ENCODE measurements at places on chromosomes 7 and 10.

GRCh38 chr7:108794466-108794865 is 224.8 kb downstream of the DNAJB9 start:
- no peak for DNase-seq

DNA sequence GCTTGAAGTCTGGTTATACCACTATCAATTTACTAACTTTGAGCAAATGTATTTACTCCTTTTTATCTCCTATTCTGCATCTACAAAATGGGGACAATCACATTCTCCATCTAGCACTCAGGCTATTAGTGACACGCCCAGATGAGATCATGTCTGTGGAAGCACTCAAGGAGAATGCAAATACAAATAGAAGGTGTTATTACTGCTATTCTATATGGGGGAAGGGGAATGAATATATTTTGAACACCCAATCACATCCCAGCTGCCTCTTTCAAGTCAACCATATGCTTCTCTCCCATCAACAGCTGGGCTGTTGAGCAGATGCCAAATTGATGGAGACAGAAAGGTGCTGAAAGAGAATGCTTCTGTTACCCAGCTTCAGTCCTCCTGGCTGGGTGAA is 23.5 kb downstream of the SGMS1 start:
- no peak for DNase-seq

GRCh38 chr10:33794460-33794859 is 460.0 kb upstream of the NRP1 start:
- no peak for DNase-seq

GRCh38 chr10:34236931-34237330 is 578.2 kb downstream of the PARD3 start:
- no peak for DNase-seq

DNA sequence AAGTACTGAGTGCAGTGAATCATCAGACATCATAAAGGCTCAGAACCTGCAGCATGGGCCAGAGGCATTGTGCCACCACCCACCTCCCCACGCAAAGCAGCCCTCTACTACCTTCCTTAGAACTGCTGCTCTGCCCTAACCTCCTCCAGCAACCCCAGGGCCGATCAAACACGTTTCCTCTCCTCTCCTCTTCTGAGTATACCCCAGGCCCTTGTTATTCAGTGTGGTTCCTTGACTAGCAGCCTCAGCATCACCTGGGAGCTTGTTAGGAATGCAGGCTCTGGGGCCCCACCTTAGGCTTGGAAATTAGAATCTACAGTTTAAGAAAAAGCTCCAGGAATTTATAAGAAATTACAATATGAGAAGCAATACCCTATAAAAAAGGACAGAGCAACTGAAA is 33.2 kb downstream of the DYDC1 start:
- DNase-seq: no peak

DNA sequence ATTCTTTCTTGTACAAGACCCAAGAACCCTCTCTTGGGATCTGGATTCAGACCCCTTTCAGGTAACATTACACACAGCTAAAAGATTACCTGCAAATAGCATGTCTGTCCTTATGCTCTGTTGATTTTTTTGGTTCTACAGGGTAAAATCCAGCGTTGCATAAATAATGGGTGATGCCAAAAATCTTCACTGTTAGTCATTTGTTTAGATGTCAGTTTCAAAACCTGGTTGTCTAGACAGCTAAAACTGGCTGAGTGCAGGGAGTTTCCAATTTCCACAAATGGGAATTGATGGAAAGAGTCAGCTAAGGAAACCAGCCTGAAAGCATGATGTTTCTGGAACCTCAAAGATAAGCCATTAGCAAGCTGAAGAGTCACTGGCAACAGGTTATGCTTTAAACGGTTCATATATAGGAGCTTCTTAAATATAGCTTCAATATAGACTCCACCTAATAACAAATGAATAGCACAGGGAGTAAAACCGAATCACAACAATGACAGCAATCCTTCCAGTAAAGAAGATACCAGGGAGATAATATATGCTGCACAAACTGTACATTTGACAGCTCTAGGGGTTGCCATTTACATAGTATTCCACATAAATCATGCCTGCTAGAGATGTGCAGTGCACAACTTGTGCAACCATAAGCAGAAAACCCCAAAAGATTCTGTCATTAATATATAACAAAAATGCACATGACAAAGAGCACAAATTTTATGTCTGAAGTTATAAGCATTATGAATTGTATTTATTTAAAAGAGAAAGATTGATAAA is 20.4 kb downstream of the CCDC71L start:
- DNase-seq: no peak

DNA sequence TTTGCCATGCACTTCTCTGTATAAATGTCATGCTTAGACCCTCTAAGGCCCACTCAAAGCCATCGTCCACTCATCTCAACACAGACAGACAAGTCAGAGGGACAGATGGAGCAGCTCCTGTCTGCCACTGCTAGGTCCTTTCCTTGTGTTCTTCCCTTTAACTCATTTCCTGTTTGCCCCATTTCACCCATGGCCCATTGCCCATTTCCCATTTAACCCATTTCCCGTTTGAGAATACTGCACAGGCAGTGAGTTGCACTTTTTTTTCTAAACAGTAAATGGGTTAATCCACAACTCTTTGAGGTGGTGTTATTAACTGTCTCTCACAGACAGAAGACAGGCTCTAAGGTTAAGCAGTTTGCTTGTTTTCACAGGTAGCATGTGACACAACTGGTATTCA is 179.3 kb downstream of the NPSR1 start:
- no peak for DNase-seq

DNA sequence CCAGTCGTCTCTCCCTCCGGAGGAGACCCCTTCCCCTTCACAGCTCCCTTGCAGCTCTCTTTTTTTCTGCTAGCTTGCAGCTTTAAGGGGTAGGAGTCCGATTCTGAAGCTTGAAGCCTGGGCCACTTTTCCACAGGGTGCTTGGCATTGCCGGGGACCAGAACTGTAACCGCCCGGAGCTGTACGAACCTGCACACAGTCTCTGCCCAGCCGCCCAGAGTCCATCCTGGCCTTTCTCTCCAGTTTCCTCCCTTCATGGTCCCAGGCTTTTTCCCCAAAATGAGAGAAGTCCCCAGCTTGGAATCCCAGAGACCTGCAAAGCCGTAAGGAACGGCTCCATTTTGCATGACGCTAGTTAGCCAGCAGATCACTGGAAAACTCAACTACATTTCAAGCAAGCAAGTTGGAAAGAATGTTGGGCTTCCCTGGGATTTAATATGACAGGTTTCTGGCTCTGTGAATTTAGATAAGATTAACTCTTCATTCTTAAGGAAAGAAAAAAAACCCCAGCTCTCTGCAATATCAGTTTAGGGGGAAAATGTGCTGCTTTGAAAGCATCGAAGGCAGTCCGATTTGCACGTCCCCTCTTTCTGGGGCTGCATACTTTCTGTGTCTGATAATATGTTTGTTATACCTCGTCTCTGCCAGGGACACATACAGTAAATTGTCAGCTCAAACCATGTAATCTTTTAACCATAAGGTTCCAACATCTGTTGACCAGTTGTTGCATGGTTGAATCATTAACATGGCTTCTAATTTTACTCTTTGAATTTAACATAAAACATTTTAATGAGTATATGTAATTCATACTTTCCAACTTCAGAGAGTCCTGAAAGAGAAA is 190.0 kb upstream of the LYZL2 start:
- no peak for DNase-seq

- no peak for DNase-seq
Measured at GRCh38 chr7:130923930-130924329, 189.9 kb upstream of the KLF14 start.

DNA sequence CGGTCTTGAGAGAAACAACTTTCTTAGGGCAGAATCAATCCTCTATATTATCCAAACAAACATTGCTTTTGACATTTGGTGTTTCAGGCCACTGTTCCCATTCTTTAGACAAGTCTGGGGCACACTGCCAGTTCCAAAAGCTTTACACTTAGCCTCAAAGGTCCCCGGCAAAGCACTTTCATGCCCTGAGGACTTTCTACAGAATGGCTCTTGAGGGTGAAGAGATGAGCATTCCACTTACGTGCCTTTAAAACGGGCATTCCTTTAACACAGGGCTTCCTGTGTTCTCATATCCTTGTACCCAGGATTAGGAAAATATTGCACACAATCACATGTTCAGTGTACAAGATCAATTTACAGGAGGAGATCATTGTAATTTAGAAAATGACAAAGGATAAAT is 13.1 kb upstream of the TMEM213 start:
- DNase-seq: no peak

DNA sequence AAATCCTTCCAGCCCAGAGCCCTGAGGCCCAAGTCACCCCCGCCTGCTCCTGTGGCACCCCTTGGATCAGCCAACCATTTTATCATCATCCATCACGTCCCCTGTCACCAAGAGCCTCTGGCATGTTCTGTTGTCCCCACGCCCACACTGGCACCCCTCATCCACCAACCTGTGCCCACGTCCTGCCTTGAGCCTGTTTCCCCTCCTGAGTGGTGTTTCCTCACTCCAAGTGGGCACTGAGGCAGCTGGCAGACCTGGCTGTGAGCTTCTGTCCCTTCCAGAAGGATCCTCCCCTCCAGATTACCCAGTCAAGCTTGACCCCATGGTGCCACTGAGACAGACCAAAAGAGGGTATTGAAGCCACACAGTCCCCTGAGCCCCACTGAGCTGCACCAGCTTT is 71.4 kb upstream of the ANTXRL start:
- DNase-seq: no peak

GRCh38 chr10:69696073-69696731 is 66.2 kb downstream of the FAM241B start:
- no peak for DNase-seq

DNA sequence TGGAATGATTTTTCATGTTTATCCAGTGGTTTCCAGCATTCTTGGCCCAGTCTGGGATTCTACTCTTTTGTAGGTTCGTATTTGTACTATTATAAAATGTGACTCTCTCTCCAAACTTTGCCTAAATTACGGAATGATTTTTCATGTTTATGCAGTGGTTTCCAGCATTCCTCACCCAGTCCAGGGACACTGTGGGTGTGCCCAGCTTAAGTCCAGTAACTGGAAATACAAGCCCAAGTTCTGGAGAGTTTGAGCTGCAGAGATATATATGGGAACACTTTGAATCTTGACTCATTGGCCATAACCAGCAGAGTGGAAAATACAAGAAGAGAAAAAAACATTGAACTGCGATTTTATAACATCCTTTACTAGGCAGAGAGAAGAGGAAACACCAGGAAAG is 5.9 kb upstream of the MAGI2 start:
- DNase-seq: no peak

DNA sequence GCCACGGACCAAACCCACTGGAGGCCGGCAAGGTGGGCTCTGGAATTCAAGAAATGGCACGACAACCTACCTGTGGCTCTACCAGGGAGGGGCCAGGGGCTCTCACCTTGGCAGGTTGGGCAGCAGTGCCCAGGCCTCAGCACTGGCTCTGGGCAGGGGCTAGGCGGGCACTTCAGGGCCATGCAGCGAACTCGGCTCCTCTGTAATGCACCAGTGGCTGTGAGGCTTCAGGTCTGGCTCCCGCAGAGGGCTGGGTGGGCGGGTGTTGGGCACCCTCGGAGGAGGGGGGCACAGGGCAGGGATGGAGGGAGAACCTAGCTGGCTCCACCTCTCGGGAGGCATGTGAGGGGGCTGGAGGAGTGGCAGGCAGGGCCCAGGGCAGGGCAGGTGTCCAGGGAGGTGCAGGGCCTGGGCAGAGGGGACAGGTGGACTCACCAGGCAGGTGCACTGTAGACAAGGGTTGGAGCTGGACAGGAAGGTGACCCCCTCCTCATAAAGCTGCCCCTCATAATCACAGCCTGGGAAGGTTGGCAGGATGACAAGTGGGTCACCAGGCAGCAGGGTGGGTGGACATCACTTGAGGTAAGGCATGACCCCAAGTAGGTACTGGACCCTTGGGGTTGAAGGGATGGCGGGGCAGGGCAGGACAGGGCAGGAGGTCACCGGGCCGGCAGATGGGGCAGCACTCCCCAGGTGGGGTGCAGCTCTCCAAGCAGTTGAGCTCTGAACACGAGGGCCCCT is 6.7 kb downstream of the KCP start:
- DNase-seq: no peak

- no peak for DNase-seq
Measured at GRCh38 chr7:75921479-75921878, 6.5 kb downstream of the POR start.

GRCh38 chr7:47511699-47512370 is 70.1 kb downstream of the TNS3 start:
- DNase-seq: no peak

GRCh38 chr10:96797485-96797884 is 34.6 kb upstream of the LCOR start:
- no peak for DNase-seq

- no peak for DNase-seq
Measured at GRCh38 chr10:116878123-116878522, 28.8 kb downstream of the ENO4 start.

DNA sequence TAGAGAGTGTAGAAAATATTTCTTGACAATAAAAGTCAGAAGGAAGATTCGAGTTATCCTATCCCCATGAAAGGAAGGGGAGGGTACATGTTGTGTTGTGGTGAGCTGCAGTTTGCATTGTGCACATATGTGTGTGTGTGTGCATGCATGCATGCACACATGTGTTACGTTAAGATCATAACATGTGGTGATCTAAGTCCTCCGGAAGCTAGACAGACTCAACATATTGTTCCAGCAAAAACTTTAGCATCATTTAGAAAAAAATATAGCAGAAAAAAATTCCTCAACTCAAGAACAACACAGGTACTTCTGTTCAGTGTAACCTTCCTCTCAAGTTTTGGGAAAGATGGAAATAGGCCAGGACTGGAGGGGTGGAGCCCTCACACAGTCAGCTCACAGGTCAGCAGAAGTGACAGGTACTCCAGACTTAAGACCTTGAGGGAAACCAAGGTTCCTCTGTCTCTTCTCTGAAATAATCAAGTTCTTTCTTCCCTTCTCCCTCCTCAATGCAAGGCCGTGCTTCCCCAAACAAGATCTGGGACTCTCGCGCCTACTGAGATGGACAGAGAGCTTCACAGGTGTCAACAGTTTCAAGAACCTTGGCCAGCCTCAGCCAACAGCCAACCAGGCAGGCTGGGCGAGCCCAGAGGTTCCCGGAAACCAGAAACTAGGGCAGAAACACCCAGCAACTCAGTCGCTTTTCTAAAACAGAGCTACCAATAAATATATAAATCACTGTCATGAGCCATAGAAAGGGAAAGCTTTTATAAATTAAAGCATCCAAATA is 205.2 kb downstream of the FAM107B start:
- DNase-seq: no peak

GRCh38 chr7:158414002-158414401 is 173.6 kb downstream of the PTPRN2 start:
- DNase-seq: no peak

- no peak for DNase-seq
Measured at GRCh38 chr7:117837841-117838240, 35.4 kb downstream of the CTTNBP2 start.

DNA sequence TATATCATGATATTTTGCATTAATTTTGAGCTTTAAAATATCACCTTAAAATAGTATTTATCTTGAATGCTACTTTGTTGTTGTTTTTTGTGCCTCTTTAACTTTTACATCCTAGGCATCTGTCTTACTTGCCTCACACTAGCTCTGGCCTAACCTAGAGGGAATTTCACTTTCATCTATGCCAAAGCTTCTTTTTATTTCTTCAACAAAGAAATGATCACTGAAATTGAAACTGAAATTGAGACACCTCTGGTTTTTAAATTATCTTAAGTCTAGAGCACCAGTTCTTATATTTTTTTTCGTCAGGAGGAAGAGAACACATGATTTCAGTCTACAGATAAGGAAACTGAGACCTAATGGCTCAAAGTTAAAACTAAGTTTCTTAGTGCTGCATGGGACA is 3.5 kb upstream of the SCIN start:
- no peak for DNase-seq

Data from GF-D8 (cell line).